ENCODE measurements at places on chromosomes 7 and 10.

DNA sequence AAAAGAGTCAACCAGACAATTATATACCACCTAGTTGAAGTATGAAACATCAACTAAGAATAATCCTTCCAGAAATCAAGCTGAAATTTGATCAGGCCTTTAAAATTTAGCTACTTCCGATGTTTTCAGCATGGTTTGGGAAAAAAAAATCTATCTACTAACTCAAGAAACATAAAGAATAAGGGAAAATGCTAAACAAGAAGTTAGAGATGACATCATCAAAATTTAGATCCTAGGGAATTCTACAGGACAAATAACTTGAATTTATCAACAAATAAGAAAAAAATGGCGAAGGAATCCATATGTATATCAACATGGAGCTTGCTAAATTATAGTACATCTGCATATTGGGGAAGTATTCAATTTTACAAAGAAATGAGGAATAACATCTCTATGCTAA, 36.3 kb downstream of the HYAL4 start:
- DNase-seq: no peak
- H3K36me3 ChIP-seq: no peaks in the 10 kb centered on the region
- no peaks in the 10 kb centered on the region for H3K4me1 ChIP-seq
- no peaks in the 10 kb centered on the region for H3K27me3 ChIP-seq
- no peak overlapping the region for H3K27ac ChIP-seq

GRCh38 chr7:101146-102046, 91.0 kb upstream of the FAM20C start:
- no peak for DNase-seq
- H3K27me3 ChIP-seq: no peaks in the 10 kb centered on the region
- H3K27ac ChIP-seq: no peak overlapping the region
- H3K4me3 ChIP-seq: no peak overlapping the region
- no peaks in the 10 kb centered on the region for H3K36me3 ChIP-seq

DNA sequence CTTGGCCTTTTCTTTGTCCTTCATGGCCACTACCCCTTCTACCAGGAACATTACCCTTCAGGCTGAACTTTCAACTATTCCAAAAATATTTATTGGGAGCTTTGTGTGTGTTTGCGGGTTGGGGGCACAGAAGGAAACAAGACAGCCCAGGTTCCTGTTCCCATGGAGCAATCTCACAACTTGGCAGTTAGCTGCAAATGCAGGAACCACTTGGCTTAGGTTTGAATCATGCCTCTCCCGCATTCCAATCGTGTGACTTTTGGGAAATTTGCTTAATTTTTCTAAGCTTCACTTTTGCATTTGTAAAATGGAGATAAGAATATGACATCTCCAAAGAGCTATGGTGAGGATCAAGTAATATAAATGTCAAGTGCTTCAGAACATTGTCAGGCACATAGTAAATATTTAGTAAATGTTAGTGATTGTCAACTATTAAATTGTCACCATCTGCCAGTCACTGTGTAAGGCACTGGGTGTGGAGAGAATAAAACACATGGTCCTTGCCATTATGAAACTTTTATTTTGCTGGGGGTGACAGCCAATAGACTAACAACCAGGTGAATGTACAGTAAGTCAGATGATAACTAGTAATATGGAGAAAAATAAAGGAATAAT, 277.1 kb downstream of the SNX13 start:
- H3K27me3 ChIP-seq: no peaks in the 10 kb centered on the region
- H3K27ac ChIP-seq: no peak overlapping the region
- DNase-seq: no peak
- H3K36me3 ChIP-seq: no peaks in the 10 kb centered on the region
- no peak overlapping the region for H3K4me3 ChIP-seq

GRCh38 chr10:80289451-80290287, at the start of gene MAT1A:
TSS of gene MAT1A (minus strand) at chr10:80289658. CDS start at chr10:80289423, 235 bp downstream.
- no peaks in the 10 kb centered on the region for H3K27me3 ChIP-seq
- no peaks in the 10 kb centered on the region for H3K4me1 ChIP-seq
- no peak within 1 kb of the TSS for H3K4me3 ChIP-seq
- peak; percentile 47 for DNase-seq
- H3K27ac ChIP-seq: no peak within 1 kb of the TSS

DNA sequence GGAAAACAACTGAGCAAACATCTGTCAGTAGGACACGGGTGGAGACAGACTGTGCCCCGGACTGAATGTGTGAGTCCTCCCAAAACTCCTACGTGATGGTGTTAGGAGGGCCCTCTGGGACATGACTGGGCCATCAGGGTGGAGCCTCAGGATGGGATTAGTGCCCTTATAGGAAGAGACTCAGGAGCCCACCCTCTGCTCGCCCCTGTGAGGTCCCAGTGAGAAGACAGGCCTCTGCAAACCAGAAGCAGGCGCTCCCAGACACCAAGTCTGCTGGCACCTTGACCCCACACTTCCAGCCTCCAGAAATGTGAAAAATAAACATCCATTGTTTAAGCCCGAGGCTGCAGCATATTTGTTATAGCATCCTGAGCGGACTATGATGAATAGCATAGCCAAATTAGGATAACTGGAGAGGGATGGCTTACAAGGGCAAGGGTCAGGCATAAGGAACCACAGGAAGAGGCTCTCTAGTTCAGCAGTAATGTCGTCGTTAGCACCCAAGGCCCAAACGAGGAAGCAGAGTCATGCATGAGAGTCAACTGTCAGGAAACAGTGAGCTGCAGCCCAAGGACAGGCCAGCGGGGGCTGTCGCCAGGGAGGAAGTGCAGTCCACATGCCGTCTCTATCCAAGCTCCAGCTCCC, 50.6 kb downstream of the PTPRN2 start:
- H3K36me3 ChIP-seq: no peaks in the 10 kb centered on the region
- H3K27me3 ChIP-seq: no peaks in the 10 kb centered on the region
- H3K4me1 ChIP-seq: no peaks in the 10 kb centered on the region
- no peak overlapping the region for H3K27ac ChIP-seq
- no peak for DNase-seq

DNA sequence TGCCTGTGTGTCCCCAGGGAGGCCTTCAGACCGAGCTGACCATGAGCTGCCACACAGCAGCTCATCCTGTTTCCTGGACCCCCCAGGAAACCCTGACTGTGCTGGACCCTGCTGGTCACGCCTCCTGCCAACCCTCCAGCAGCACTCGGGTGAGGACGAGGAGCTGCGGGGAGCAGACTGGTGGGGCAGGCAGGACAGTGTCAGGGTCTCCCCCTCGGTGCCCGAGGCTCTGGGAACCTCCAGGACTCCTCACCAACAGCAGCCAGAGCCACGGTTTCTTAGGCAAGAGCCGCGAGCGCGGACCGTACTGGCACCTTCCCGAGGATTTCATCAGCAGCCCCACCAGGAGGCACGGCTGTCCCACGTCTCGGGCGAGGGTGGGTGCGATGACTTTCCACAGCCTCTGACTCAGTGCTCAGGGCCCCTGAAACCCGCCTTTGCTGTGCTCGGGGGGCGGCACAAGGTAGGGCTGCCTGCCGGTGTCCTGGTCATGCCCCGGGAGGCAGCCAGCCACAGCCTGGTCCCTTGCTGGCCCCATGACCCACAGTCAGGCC, 186.9 kb downstream of the ELFN1 start:
- H3K27ac ChIP-seq: no peak overlapping the region
- no peaks in the 10 kb centered on the region for H3K27me3 ChIP-seq
- DNase-seq: peak; percentile 1
- no peaks in the 10 kb centered on the region for H3K4me1 ChIP-seq
- H3K4me3 ChIP-seq: no peak overlapping the region

DNA sequence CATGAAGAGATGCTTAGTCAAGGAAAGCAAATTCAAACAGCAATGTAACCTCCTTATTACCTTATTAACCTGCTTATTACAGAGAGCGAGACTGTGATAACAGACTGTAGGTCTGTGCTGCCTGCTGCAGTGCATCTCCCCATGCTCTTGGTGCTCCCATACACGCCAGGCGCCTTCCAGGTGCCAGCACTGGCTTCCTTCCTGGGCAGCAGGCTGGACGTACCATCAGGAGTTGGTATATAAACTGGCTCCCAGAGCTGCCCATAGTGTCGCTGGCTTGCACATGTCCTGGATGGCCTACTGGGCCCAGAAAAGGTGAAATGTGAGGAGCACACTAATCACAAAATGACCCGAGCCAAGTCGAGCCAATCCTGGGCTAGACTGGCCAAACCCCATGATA, 13.5 kb downstream of the ATP6V0E2 start:
- H3K27ac ChIP-seq: no peak overlapping the region
- no peak overlapping the region for H3K4me3 ChIP-seq
- H3K36me3 ChIP-seq: no peaks in the 10 kb centered on the region

GRCh38 chr7:158728911-158729645, 24.5 kb upstream of the NCAPG2 start:
- H3K27me3 ChIP-seq: no peaks in the 10 kb centered on the region
- peaks cover 3% of the 10 kb centered on the region for H3K36me3 ChIP-seq
- H3K4me1 ChIP-seq: no peaks in the 10 kb centered on the region

DNA sequence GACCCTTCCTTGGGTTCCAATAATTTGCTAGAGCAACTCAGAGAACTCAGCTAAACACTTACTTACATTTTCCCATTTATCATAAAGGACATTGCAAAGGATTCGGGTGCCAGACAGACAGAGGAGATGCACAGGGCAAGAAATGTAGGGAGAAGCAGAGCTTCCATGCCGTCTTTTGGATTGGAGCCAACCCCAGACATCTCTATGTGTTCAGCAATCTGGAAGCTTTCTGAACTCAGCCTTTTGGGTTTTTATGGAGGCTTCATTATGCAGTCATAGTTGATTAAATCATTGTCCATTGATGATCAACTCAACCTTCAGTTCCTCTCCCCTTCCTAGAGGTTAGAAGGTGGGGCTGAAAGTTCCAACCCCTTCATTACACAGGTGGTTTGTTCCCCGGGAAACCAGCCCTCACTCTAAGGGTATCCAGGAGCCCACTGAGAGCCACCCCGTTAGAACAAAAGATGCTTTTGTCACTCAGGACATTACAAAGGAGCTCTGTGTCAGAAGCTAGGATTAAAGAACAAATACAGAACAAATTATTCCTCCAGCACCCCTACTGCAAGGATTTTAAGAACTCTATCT, 211.9 kb upstream of the VSTM2A start:
- no peaks in the 10 kb centered on the region for H3K4me1 ChIP-seq
- H3K27me3 ChIP-seq: no peaks in the 10 kb centered on the region
- no peak overlapping the region for H3K4me3 ChIP-seq
- no peaks in the 10 kb centered on the region for H3K36me3 ChIP-seq
- DNase-seq: no peak

- no peaks in the 10 kb centered on the region for H3K27me3 ChIP-seq
- H3K4me1 ChIP-seq: no peaks in the 10 kb centered on the region
- H3K36me3 ChIP-seq: no peaks in the 10 kb centered on the region
- no peak overlapping the region for H3K27ac ChIP-seq
Measured at GRCh38 chr7:104814126-104814525, 199.9 kb upstream of the KMT2E start.

- H3K27me3 ChIP-seq: no peaks in the 10 kb centered on the region
- peak overlapping the region; percentile 55 for H3K4me3 ChIP-seq
- H3K4me1 ChIP-seq: peaks cover 10% of the 10 kb centered on the region
- no peaks in the 10 kb centered on the region for H3K36me3 ChIP-seq
- DNase-seq: peak; percentile 5
- no peak overlapping the region for H3K27ac ChIP-seq
Measured at GRCh38 chr10:42755556-42756093, 27.0 kb upstream of the BMS1 start.

DNA sequence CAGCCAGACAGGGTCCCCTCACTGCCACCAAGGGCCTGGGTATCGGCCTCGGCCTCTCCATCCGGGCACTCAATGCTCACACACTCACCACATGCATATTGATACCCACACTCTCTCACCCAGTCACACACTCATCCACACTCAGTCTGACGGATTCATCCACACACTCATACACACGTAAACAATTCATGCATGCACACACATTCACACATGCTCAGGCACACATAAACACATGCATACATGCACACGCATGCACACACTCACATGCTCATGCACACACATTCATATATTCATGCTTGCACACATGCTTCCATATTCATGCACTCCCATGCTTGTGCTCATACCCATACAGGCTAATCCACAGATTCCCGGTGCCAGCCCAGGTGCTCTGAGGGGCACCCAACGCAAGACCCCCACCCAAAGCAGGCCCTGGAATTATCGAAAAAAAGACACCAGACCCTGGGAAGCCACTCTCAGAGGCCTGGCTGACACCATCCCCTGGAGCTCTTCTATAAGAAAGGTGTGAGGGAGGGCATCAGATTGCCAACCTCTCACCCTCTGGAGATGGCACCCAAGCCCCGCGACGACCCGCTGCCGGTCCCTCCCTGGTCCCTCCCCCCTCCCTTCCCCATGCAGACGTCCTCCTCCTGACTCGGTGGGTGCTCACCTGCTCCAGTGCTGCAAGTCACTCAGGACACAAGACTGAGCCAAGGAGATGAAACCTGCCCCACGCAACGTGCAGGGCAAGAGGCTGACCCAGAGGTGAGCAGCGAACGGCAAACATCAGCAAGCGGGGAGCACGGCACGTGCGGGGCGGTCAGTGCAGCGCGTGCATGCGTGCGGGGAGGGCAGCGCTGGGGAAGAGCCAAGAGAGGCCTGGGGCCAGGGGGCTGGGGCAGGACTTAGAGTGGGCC, 15.2 kb downstream of the STK32C start:
- H3K4me1 ChIP-seq: peaks cover 6% of the 10 kb centered on the region
- H3K36me3 ChIP-seq: no peaks in the 10 kb centered on the region
- no peak for DNase-seq
- no peak overlapping the region for H3K27ac ChIP-seq
- H3K4me3 ChIP-seq: no peak overlapping the region

DNA sequence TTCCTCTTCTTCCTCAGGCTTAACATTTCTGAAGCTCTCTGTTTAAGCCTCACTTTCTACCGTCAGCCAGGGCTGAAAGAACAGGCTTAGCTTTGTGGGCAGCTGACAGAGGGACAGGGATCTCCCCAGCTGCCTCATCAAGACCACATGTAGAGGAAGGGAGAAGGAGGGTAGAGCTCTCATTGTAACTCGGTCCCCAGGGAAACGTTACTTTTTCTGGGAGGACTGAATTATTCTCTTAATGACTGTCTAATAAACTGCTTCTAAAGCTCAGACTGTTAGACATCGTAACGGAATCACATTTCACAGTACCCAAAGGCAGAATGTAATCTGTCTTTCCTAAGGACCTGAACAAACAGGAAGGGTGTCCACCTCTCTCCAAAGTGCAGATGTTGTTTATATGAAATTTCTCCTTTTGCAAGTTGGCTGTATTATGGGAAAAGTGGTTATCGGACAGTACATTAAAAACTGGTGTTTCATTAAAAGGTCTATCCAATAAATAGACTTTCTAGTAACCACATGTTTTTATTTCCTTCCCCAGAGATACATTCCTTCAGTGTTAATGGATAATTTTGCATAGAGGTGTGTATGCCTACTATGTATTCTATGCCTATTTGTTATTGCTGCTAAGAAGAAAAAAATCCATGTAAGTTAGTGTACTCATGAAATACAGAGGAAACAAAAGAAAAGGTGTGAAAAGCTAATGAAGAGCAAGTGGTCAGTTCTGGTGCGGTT, 144.2 kb downstream of the CTTNBP2 start:
- H3K4me3 ChIP-seq: no peak overlapping the region
- no peaks in the 10 kb centered on the region for H3K4me1 ChIP-seq
- no peaks in the 10 kb centered on the region for H3K27me3 ChIP-seq
- no peaks in the 10 kb centered on the region for H3K36me3 ChIP-seq
- H3K27ac ChIP-seq: no peak overlapping the region
- no peak for DNase-seq

All from thyroid gland (tissue), 4 donors.